HEK293T (cell line): ENCODE measurements at places on chromosomes 11 and 22.

- DNase-seq: no peak
Measured at GRCh38 chr11:6270584-6271246, 11.1 kb downstream of the CCKBR start.

GRCh38 chr22:35592418-35592967, 24.6 kb downstream of the MB start:
- DNase-seq: no peak

DNA sequence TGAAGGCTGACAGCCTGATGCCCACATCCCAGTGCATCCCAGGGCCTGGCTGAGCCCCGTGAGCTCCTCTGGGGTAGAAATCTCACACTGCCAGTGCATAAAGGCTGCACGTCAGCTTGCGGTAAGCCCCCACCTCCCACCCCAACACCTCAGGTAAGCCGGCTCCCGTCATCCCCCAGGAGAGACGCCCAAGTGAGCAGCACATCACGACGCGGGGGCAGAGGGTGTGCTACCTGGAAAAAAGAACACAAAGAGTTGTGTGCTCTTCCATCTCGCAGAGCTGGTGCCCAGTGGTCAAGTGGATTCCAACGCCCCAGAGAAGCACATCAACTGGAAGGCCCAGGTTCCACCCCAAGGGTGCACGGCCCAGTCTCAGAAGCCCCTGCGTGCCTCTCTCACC, 50.0 kb downstream of the IGSF9B start:
- no peak for DNase-seq

- no peak for DNase-seq
Measured at GRCh38 chr11:122235615-122236014, 119.6 kb upstream of the BLID start.

GRCh38 chr22:47605441-47605840, 843.0 kb downstream of the TBC1D22A start:
- no peak for DNase-seq

DNA sequence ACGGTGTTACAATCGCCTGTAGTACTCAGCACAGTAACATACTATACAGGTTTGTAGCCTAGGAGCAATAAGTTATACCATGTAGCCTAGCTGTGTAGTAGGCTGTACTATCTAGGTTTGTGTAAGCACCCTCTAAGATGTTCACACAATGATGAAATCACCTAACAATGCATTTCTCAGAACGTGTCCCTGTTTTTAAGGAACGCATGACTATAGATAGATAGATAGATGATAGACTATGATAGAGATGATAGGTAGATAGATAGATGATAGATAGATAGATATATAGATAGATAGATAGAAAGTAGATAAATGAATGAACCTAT, 203.9 kb downstream of the FAM76B start:
- DNase-seq: no peak

DNA sequence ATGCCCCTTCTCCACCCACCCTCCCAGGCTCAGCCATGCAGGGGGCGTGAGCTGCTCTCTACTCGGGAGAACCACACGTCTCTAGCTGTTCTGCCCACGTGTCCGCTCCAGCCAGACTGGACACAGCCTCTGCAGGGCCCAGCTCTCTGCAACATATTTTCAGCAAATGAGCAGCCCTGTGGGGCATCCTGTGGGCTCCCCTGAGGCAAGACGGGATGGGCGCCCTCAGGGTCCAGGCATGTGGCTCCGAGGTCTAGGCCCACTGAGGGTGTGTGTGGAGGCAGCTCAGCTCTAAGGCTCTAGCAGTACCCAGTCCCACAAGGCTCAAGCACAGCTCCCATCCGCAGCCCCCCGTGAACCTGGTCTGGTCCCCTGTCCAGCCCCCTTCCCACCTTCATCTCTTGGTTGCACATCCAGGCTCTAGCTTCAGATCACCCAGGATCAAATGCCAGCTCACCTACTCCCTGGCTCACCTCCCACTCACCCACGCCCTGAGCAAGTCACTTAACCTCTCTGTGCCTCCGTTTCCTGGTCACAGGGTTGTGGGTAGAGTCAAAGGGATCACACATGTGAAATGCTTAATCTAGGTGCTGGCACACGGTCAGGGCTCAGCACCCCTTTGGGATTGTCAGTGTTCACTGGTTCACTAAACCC, 57.8 kb upstream of the TCF20 start:
- no peak for DNase-seq

- no peak for DNase-seq
Measured at GRCh38 chr11:116400081-116400480, 372.7 kb downstream of the BUD13 start.

DNA sequence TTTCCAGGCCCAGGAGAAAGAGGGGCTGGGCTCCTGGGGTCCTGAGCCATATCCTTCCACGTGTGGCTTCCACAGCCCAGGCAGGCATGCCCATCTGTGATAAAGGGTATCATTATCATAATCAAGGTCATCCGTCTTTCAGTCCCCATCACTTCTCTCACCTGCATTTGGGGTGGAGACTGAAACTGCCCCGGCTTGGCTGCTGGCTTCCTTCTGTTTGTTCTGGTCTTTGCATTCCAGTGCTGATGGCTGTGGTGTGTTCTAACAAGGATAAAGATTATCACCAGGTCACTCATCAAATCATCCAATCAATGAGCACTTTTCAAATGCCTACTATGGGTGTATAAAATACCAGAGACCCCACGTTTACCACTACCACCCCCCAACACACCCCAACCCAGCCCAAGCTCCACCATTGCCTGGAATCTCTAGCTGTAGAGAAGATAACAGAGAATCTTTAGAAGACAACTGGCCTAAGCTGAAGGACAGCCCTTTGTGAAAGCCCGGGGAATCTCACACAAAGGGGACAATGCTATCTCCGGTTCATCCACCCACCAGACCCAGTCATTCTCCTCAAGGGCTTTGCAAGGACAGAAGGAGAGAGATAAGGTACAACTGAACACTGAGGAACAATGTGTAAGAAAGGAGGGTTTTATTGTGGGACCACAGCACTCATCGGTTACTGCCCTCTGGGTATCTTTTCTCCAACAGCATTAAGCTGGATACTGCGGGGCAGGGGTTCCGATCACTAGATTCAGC, 54.9 kb downstream of the AHNAK start:
- no peak for DNase-seq

DNA sequence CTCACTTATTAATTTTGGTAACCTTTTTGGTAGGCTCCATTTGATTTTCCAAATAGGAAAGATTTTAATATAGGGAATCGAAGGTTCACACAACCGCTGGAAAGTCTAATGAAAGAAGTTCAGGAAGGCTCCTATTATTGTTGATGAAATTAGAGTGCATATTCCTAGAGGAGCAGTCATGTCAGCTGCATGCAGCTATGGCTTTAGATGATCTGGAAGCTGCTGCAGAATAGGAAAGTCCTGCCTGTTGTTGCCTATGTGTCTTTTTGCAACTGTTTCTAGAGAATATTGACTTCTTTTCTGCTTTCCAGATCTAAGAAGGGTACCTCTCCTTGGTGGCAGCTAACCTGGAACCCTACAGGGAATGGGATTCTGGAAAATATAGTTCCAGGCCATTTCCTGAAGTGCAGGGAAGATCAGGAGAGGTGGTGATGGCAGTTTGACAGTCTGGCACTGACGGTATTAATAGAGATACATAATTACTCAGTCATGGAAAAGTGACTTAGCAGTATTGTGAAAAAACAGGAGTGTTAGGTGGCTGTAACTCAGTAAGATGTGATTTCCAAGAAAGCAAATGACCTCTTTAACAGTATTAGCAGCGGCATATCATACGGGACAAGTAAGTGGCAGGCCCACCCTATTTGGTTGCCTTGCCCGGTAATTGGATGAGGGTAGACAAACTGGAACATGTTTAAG, 54.0 kb downstream of the TNRC6B start:
- DNase-seq: no peak

- no peak for DNase-seq
Measured at GRCh38 chr11:62555464-62556107, 9.0 kb upstream of the AHNAK start.

DNA sequence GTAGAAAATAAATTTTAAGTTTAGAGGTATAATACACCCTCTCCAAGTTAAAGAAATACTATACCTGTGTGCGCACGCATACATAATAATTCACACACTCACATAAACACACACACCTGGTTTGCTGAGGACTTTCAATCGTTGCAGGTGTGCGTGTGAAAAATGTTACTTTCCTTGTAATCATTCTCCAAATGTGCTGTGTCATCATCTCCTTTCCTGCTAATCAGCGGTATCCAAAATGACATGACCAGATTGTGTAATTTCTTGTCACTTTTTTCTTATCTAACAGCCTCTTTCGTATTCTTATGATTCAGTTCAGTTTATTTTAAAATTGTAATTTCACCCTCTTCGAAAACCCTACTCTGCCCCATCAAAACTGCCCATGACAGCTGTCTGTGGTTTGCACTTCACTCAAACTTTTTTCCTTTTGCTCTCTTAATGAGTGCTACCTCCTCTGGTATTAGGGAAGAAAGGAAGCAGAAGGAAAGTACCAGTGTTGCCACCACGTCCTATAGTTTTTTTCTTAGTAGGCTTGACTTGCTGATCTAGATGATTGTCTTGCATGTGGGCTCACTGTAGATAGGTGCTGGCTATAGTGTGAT, 651.2 kb downstream of the CNTN5 start:
- DNase-seq: no peak

DNA sequence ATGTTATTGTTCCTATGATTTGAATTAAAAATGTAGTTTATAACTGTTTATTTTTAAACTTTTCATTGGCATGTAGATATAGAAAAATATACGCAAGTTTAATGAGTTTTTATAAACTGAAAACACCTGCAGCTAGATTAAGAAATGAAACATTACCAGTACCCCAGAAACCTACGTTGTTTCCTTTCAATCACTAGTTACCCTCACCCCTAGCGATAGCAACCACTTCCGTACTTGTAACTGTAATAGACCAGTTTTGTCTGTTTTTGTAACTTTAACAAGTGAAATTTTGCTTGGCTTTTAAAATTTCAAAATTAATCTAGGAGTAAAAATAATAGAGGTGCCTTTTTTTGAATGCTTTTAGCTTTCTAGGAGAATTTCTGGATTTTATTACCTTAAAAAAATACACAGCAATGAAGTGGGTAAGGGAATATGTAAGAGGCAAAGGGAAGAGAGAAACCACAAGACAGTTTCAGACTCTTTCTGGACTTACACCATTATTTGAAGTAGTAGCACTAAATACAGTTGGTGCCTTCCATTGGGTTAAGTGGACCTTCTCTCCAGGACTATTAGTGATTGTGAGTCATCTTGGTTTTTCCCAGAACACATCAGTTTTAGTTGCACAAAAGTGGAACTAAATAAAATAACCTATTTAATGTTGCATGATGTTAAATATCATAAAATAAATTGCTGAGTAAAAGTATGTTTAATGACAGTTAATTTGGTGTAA, 18.7 kb upstream of the NAT10 start:
- DNase-seq: no peak

- DNase-seq: no peak
Measured at GRCh38 chr22:17612057-17612456, 16.5 kb downstream of the ATP6V1E1 start.

- no peak for DNase-seq
Measured at GRCh38 chr11:92854162-92854561, 115.3 kb upstream of the MTNR1B start.

GRCh38 chr22:42198226-42198625, 67.6 kb upstream of the CYP2D6 start:
- DNase-seq: no peak
